ENCODE measurements at places on chromosomes 2 and 18.

DNA sequence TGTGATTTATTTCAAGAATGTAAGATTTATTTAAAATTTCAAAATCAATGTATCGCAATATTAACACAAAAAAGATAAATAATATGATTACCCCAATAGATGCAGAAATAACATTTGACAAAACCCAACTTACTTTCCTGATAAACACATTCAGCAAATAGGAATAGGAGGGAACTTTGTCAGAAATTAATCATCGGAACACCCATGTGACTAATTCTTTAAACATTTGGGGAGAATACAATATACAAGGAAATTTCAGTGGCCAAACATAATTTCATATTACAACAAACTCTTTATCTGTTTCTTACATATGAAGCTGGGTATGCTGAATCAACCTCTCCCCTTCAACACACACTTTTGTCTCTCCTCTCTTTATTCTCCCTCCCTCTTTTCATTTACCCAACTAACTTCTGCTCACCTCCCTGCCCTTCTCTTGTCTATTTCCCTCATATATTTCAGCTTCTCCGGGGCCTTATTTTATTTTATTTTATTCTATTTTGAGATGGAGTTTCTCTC is 309.6 kb upstream of the CNTNAP5 start:
- no peak for DNase-seq

DNA sequence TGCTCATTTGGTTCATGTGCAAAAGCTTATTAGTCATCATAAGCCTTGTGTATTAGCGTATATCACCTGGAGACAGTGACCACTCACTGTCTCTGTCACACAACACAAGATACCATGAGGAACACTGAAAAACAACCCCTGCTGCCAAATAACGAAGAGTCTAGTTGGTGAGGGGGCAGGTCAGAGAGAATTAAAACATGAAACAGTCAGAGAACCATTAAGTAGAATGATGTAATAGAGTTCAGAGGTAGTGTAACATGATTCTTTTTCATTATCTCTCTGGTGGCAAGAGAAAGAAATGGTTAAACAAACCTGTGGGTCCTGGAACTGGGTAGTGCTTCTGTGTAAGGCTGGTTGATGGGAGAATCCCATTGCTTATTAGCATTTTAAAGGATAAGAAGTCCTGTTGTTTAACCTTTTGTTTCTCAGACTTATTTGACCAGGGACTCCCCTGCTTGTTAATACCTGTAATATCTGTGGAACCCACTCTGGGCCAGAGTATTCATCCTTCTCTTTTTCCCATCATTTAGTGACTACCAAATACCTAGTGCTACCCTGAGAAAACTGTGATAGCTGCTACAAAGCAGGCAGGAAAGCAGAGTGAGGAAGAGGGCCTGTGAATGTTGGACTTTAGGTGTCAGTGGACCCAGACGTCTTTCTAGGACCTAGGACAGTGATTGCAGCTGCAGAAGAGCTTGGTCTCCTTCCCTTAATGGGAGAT is 38.0 kb downstream of the PTRHD1 start:
- no peak for DNase-seq

DNA sequence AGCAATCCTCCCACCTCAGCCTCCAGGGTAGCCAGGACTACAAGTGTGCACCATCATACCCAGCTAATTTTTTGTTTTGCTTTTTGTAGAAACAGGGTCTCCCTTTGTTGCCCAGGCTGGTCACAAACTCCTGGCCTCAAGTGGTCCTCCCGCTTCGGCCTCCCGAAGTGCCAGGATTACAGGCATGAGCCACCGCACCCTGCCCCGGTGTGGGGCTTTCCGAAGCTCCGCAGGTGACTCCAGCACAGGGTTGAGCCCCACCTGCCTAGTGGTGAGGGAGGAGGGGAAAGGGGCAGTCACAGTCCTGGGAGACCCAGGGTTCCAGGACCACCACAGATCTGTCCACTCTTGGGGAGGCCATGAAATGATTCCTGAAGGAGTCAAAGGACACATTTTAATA is 5.2 kb downstream of the PRLH start:
- no peak for DNase-seq

DNA sequence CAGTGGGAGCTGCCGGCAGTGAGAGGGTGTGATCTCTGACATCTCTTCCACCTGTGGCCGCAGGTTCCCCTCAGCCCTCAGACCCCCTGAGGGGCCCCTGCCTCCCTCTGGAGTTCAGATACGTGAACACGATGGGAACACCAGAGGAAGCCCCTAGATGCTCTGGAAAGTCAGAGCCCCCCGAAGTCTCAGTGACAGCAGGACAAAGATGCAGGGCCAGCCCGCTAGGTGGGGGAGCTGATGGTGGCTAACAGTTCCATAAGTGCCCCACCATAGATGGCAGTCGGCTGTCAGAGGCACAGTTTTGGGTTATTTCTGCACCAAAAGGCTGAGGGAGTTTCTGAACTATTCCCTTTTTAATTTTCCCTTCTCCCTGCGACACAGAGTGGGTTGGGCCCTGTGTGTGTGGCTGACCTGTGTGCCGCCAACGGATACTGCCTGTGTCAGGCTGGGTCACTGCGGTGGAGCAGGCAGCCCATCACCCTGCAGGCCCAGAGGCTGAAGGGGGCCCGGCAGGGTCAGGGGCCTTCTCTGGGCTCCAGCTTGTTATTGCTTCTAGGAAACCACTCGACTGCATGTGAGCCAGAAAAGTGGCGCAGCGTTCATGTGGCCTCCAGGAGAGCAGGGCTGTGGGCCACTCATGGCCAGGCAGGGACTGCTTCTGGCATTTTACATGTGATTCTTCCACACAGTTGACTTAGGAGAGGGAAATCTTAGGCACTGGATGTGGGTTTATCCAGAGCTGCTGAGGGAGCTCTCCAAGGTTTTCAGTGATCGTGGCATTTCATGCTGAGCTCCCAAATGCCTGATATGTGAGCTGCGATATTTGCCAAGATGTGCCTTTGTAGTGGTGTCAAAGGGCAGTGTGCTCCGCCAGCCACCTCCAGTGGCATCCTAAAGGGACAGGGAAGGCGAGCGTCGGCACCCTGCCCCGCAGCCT is 225.1 kb downstream of the SH3RF3 start:
- DNase-seq = no peak

- no peak for DNase-seq
Observed at GRCh38 chr2:30346471-30347169, 100.4 kb upstream of the LCLAT1 start.

DNA sequence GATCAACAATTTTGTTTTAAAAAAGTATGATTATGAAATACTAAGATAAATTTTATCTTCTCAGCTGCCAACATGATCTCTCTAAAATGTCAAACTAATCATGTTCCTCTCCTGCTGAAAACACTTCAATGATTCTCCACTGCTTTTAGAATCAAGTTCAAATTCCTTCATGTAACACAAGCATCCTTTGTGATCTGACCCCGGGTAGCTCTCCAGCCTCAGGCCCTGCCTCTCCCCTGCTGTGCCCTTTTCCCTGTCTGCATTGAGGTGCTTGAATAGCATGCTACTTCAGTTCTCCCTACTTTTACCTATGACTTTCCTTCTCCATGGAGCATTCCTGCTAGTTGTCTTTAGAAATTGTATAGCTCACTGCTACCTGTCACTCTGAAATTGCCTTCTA is 274.8 kb downstream of the PDE11A start:
- DNase-seq = no peak

DNA sequence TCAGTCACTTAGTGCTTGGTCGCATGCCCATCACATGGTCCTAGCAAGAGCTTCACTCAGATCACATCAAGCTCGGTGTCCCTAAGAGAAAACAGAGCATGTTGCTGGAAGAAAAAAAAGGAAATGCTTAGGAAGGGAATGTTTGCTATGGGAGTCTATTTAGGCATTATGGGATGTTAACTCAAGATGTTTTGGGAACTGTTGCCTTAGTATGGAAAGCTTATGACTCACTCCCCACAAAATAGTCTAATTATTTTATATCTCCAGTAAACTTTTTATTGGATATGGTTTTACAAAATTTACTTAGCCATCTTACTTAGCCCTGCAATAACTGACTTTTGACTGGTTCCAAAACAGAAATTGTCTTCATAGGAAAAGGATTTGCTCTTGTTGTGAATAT is 439.5 kb upstream of the ZEB2 start:
- DNase-seq = no peak

GRCh38 chr2:88078643-88079172 is 11.1 kb downstream of the SMYD1 start:
- DNase-seq = no peak

All from activated T-cell treated with anti-CD3 and anti-CD28 coated beads for 4 hours (primary cell).